ENCODE measurements at places on chromosomes 5 and 9.
A peak's percentile ranks its signal among the peaks of the same experiment; 100 is the strongest.

DNA sequence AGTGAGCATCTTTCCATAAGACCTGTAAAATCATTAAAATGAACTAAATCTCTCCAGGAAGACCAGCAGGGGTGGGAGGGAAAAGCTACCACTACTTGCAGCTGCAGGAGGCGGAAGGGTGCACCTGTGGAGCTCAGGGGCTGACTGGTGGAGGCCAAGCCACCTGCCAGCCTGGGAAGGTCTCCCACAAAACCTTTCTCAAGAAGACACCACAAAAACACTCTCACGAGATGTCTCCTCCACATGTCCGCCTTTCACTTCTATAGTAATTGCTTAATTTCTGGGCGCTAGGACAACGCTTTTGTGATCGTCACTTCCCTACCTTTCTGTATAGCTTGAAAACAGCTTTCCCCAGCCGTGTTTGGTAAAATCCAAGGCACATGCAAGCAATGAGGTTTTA is 114.4 kb downstream of the ROR2 start:
- DNase-seq = no peak

DNA sequence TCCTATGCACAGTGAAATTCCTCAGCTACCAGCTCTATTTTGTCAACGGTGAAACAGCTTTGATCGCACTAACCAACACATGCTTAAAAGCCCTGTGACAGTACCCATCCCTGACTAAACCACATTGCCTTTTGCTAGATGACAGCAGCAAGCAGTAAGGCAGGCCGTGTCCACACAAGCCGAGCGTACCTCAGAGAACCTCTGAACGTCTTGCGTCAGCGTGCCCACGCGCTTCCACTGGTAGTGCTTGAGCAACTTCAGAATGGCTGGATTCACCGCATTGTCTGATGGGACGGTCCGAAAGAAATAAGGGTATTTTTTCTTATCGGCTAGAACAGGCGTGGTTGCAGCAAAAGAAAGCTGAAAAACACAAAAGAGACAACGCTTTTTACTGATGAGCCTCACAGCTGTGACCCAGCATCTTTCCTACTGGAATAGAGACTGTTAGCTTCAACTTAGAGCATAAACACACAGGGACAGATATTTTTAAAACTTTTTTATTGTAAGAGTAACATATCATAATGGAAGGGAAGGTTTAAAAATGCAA is 167.0 kb downstream of the GABBR2 start:
- no peak for DNase-seq

DNA sequence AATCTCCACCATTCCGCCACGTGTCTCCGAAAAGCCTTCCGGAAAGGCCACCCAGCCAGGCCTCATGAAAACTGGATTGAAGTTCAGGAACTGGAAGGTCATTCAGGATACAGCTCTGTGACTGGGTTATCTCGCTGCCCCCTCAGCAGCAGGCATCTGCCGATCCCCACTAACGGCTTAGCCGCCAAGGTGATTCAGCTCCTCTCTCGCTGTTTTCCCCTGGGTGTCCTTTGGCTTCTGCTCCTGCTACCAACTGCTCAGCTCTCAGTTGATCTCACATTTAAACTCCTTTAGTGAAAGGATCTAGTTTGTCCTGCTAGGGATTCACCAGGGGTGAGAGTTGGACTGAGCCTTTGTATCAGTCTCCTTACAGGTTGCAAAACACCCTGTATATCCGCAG is 2.2 kb upstream of the GDNF start:
- no peak for DNase-seq

DNA sequence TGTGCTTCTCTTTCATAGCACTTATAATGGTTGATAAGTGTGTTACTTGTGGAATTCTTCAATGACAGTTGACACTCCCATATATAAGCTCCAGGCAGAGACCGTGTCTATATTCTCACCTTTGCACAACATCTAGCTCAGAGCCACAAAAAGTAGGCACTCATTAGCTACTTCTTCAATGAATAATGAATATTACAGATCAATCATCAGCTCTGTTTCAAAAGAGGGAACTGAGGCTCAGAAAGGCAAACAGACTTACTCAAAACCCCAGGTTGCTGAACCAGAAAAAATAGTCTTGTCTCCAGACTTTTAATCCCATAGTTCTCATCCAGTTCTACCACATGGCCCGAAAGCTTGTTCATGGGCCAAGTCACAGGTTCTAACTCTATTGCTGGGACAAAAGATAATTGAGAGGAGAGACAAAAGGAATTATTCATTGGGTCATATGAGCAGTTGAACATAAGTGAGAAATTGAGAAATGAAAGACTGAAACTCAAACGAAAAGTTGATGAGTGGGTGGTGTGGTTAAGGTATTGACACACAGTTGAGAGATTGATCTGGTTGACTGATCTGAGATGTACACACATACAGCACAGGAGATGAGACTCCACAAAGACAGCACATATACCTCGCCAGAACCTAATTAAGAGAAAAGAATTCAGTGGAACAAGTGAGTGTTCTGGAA is 381.6 kb downstream of the EFNA5 start:
- DNase-seq = no peak

DNA sequence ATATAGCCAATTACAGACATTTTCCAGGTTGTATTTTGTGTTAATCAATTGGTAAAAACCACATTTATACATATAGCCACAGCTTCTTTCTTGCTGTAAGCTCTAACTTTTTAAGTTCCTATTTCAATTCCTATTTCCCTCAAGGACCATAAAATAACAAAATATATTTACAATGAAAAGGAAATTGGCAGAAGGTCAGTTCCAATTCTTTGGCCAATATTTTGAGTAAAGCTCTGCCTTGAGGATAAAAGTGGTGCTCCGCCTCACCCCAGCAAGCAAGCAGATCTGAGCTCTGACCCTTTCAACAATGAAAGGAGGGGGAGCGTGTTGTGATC is 203.4 kb upstream of the RASEF start:
- DNase-seq = no peak

GRCh38 chr5:179371121-179371510 is 25.9 kb upstream of the ADAMTS2 start:
- no peak for DNase-seq

DNA sequence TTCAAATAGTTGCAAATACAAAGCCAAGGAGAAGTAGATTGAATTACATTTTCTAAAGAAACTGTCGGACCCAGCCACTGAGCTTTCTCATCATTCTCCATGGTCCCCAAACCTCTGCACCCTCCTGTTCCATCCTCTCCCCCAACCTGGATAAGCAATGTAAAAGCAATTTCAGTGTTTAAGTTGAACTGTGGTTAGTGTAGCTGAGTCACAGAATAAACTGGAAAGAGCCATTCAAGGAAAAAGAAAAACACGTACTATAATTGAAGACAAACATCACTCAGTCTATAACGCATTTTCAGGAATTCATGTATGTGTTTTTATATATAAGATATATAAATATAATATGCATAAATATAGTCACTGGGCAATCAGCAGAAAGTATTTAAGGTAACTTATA is 54.1 kb upstream of the TMEM161B start:
- DNase-seq = no peak

DNA sequence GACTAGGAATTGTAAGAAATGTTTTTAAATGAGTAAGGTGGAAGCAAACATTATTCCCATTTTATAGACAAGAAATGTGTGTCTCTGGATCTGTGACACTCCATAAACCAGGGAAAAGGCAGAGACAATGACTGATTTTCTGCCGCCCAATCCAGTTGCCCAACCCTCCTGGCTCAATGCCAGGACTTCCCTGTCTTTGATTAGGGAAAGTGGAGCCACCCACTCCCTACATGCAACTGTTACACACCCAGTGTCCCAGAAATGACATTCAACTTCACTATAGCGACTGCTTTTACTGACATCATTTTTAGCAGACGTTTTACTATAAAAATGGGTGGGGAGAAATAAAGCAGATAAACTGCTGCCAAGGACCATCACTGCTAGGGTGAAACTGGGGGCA is 79.7 kb downstream of the THBS4 start:
- no peak for DNase-seq

- no peak for DNase-seq
Observed at GRCh38 chr5:20949636-20950035, 961.6 kb upstream of the CDH18 start.

DNA sequence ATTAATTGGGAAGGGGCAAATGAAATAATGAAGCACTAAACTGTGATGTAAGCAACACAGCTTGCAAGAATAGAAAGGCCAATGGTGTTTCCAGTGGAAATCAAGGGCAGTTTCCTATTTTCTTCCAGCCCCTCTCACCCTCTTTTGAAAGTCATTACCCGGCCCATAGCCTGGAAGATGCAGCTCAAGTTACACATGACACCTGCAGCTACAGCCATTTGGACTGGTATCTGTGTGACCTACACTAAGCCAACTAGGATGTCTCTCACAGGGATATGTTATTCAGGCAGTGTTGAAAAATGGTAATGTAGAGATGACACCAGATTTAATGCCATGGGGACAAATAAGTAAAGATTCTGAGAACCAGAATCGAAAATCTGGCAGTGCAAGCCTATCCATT is 439.4 kb upstream of the ZNF462 start:
- no peak for DNase-seq

DNA sequence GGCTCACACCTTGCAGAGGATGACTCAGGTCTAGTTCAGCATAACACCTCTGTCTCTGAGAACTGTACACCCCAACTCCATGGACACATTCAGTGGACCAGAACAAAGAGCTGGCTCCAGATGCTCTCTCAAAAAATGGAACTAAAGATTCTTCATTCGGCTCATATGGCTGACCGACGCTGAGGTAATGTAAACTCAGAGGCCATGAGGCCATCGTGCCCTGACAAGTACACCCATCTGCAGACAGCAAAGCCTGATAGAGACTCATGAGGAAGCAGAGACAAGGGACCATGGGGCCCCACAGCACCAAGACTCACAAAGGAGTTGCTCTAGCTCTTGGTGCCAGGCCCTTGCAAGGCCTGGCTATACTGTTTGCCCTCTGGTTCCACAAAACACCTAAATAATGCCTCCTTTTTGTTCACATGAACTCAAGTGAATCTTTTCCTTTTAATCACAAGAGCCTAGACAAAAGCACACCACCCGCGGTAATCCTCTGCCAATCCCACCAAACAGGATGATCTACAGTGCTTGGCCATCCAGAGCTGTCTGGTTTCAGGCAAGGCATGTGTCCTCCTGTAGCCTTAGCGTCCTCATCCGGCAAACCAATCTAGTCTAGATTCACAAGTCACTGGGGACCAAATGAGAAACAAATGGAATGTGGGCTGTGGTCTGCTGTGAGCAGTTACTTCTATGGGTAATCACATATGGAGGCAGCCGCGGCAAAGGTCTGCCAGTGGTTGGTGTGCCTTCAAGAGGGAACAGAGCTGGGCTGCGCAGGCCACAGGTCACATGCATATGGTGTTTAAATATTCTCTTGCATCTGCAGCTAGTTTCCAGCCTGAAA is 22.7 kb downstream of the MED27 start:
- no peak for DNase-seq

- no peak for DNase-seq
Observed at GRCh38 chr5:14595189-14595588, 13.6 kb downstream of the OTULINL start.

- peak; percentile 67 for DNase-seq
Observed at GRCh38 chr9:76441551-76442322, 17.2 kb upstream of the GCNT1 start.

DNA sequence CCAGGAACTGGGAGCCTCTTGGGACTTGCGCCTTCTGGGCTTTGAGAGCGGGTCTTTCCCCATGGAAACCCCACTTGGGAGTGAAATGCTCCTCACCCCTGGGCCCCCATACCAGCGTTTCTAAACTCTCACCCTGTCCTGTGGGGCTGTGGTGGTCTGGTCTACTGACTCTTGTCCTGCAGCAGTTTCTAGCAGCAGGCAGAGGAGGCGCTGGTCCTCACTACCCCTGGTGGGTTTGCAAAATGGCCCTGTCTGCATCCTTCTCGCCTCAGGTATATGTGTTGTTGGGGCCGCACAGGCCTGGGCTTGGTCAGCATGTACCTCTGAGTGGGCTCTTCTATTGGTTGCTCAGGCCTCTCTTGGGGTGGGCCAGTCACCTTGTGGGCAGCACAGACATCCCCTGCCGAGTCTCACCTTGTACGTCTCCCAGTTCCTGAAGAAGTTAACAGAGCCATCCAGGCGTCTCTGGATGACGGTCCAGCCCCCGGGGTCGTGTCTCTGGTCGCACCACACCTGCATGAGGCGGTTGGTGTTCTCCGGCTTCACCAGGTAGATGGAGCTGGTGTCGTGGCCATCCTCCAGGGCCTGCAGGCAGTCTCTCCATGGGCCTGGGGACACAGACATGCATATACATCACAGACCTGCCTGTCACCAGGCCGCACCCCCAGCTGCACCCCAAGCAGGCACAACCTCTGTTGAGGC is 29.0 kb downstream of the ANGPTL2 start:
- no peak for DNase-seq

DNA sequence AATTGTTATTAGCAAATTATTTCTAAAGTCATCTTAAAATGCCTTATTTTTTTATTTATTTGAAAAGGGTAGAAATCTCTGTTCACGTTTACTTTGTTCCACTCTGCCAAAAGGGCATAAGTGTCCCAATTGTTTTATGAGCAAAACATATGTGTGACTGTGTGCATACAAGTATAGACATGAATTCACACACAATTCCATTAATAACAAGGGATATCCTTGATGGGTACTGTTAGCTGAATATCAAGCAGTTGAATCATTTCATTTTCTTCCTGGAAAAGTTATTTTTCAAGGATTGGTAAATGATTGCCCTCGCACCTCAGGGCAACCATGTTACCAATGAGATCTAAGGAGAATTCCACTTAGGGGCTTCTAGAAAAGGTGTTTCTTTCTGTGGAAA is 92.1 kb upstream of the TAF11L2 start:
- DNase-seq = no peak

GRCh38 chr9:107127608-107128007 is 155.5 kb upstream of the RAD23B start:
- no peak for DNase-seq

DNA sequence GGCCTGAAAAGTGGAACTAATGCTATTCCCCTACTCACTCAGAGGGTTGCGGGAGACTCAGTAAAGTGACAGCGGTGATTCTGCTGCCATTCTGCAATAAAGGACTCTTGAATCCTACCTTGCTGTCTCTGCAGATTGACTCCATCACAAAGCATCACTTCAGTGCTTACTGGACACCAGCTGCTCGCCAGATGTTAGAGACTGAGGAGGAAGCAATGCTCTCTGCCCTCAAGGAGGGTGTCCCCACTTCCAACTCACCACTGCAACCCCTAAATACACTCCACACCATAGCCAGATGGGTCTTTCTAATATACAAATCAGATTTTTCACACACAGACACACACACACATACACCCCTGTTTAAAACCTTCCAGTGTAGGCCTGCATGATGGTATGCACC is 21.4 kb downstream of the TTLL11 start:
- DNase-seq = no peak

- DNase-seq = no peak
Observed at GRCh38 chr9:117234103-117234502, 180.8 kb downstream of the ASTN2 start.

DNA sequence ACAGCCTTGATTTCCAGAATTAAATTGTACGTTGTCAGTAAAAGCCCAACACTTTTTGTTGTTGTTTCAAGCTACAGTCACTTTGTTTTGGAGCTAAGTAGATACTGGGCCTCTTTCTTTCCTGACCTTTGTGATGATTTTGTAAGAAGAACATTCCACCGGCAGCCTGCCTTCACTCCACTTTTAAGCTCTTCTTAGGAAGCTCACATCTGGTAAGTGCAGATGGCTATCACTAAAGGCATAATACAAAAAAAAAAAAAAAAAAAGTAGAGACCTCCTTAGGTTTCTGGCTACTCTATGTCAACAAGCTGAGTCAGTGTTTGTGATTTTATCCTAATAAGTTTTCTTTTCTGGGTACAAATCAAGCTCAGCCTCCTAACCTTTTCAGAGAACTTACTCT is 1922.1 kb upstream of the WWC1 start:
- no peak for DNase-seq

- DNase-seq = no peak
Observed at GRCh38 chr5:39500551-39501175, 75.9 kb upstream of the DAB2 start.

- peak; percentile 84 for DNase-seq
Observed at GRCh38 chr9:35728041-35728971, 3.7 kb downstream of the TLN1 start.

Measured in AG20443 (cell line).